Bronchial epithelial cell (primary cell): ENCODE measurements at places on chromosomes 13 and 19.

- no peak for DNase-seq
These were observed 102.1 kb downstream of the VWA8 start for GRCh38 chr13:41858780-41859179.

DNA sequence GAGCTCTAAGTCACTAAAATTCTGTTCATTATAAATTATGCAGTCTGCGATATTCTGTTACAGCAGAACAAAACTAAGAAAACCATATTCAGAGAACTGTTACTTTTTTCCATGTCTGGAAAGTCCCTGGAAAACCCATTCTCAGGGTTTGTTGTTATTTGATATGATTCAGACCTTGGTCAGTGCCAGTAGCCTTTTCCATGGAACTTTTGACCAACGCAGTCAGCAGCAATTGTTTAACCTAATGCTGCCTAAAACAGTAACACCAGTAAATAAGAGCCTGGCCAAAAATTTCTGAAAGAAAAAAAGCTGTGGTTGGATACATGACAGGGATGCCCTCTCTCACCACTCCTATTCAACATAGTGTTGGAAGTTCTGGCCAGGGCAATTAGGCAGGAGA lies 402.7 kb downstream of the TBC1D4 start:
- DNase-seq, result no peak

- no peak for DNase-seq
These were observed 181.7 kb downstream of the UQCRFS1 start for GRCh38 chr19:29031216-29031615.

- DNase-seq, result peak; percentile 10
These were observed 612.6 kb downstream of the DACH1 start for GRCh38 chr13:71254384-71254783.

DNA sequence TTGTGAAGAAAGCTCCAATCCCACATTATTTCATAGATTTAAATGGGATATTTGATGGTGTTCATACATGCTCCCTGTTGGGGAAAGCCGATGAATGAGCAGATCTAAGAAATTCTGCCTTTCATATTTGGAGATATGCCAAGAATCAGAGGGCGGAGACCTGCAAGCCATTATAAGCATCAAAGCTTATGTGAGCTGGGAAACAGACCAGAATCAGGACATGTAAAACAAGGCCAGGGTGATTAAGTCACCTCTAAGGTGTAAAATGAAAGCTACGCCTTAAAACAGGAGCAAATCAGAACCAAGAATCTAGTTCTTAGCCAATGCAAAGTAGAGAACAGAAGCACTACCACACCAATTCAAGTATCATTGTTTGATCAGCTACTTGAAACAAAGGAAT lies 392.4 kb downstream of the DCT start:
- no peak for DNase-seq

DNA sequence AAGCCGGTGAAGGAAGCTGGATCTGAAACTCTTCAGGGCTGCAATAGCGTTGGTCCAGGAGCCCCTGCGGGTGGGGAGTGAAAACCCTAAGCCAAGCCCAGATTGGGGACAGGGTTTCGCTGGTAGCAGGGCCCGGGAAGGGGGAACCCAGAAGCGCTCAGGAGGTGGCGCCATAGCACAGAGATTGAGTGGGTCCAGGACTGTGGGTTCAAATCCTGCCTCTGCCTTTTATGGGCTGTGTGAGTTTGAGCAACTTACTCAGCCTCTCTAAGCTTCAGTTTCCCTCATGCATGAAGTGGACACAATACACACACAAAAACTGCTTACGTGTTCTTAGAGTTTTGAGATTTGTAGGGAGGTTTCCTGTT lies 8.3 kb upstream of the SYCN start:
- DNase-seq, result no peak

DNA sequence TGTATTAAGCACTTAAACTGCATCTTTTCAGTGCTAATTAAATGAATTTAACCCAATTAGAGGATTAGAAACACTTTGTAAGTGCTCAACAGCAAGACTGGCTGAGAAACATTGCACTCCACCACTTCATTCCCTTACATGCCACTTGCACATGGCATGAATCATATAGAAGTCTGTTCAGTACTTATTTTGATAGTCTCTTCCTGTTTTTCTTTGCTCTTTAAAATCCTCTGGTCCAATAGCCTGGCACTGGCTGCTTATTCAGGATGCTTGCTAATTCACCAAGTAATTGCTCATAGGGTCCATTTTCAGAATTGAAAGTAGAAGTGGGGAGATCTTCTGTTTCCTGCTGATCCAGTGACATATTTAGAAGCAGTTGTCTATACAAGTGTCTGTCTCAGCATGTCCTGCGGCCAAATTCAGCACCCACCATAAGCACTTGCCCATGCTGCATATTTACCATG lies 900.1 kb downstream of the PCDH9 start:
- no peak for DNase-seq

- DNase-seq, result no peak
These were observed 19.6 kb upstream of the B3GNT3 start for GRCh38 chr19:17775245-17775927.

GRCh38 chr13:33132644-33133440 lies 116.6 kb downstream of the KL start:
- no peak for DNase-seq

DNA sequence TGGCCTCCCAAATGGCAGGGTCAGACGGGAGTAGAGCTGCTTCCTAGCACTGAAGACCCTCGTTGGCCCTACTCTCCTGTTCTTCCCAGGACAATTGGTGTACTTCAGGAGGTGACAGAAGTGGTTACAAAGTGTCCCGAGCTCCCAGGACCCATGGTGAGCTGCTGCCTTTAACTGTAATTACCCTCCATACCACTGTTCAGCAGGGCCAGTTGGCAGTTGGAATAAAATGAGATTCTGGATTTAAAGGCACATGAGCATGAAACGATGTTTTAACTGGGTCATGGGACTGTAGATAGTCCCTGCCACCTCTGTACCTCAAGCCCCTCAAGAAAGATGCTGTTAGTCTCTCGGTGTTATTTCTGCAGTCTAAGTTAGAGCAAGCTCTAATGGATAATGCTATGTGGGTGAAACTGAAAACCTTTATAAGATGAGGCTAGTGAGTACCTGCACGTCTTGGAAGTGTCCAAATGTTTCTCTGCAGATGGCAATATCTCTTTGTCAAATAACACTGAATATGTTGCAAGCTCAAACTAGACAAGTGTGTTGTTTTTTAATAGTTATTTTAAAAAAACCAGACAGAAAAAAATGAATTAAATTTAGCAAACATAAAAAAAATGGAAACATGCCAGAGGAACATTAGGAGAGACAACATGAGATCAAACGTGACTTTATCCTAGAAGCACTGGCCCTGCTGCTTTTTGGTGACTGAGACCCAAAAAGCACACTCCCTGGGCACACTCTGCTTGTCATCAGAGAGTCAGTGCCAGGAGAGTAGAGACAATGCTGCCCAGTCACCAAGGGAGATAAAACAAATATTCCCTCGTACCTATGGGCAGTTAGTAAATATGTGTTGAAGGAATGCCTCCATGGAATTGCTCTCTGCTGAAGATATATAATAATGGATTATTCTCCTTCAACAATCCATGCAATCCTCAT lies 266.3 kb downstream of the LMO7 start:
- no peak for DNase-seq

DNA sequence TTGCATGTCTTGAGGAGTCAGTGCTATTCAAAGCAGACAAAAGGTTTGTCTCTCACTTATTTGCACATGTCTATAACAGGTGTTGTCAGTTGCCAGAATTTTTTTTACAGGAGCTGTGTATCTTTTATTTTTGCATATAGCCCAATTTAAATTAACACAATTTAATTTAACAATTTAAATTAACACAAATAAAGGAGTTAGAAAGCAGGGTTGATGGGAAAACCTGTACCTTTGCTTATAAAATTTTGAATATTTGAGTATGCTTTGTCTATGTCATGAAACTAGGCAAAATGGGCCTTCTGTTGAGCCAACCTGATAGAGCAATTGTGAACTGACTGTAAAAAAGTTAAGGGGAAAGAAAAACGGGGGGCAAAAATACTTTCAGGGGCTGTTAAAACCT lies 78.0 kb downstream of the MAP4K1 start:
- DNase-seq, result no peak

GRCh38 chr19:29873801-29874575 lies 62.2 kb downstream of the CCNE1 start:
- DNase-seq, result no peak

DNA sequence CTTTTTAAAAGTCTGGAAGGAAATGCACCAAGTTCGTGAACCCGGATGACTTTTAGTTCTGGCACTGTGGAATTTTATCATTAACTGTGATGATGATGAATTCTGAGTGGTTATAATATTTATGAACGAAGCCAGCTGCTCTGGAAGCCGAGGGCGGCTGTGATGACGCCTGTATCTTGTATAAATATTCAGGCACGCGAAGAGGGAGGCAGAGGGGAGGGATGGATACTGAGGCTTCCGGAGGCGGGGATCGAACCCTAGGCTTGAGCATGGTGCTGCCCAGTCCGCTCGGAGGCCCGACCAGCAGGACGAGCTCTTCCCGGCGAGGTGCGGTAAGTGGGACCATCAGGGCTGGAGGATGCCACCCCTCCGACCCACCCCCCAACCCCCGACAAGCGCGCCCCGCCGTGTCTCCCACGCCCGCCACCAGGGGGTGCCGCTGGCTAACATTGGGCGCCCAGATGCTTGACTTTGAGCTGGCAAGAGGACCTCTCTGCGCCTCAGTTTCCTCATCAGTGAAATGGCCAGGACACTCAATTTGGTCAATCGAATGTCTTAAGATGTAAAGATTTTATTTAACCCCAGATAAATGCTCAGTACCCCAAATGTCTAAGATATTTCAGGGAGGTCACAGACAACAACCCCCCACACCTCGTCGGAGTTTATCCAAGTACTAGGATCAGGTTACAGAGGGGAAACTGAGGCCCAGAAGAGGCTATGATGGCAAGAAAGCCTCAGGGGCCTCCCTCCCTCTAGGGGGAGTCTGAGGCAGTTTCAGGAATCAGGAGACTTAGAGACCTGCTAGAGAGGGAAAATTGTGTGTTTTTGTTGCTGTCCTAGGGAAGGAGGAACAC lies 4.5 kb upstream of the RAB3A start:
- no peak for DNase-seq

DNA sequence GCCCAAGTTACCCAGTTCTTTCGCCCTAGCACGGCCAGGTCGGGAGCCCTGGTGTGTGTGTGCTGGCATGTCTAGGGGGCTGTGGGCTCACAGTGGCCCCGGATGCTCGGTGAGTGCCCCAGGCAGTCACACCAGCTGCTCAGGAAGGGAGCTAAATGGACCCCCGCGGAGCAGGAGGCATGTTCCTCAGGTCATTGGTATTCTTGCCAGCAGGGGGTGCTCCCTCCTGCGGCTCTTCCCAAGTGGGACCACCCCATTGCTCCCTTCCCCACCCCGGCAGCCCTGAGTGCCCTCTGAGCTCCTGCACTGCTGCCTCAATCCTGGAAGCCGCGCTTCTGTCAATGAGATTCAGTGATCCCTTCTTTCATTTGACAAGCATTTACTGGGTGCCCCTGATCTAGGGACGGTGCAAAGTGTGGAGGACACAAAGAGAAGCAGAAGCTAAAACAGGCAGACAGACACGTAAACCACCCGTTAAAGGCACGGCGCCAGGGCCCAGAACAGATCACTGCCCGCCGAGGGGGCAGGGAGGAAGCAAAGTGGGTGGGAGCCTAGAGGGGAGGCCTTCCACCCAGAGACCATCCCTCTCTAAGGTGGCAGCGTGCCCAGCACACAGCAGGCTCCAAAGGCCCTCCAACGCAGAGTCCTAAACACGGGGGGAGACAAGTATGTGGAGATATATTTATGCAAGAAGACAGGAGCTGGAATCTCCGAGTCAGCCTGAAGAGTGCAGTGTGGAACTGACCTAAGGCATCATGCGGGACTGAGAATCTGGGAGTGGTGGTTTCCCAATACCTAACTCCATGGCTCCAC lies 5.2 kb upstream of the ADPRHL1 start:
- DNase-seq, result no peak

DNA sequence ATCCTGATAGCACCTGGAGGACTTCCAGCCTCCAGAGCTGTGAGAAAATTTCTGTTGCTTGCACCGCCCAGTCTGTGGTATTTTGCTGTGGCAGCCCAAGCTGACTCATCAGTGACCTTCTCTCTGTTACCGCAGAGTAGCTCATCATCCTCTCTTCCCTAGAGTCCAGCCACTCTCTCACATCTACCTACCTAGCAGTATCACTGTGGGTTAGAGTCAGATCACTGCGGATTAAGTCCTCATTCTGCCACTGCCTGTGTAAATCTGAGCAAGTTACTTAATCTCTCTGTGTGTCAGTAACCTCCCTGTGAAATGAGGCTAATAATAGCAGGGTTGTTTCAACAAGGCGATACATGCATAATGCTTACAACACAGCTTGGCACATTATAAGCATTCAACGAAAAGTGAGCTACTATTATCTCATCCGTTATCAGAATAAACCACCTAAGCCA lies 40.3 kb upstream of the USPL1 start:
- peak; percentile 89 for DNase-seq

DNA sequence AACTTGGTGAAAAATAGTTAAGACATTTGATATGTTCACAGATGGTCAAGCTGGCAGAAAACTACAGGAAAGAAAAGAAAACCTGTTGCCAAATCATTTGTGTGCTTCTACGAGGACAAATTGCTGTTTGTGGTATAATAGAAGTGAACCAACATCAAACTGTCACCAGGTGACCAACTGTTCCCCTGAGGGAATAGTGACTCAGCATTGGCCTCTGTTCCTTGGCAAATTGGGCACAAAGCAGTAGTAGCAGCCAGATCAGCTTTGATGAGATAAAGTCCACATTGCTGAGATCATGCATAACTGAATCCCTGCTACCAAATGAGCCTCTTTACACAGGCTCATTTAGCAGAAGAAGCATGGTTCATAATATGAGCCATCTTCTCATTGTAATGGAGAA lies 103.5 kb downstream of the POSTN start:
- peak; percentile 69 for DNase-seq

GRCh38 chr13:45717349-45717748 lies 15.2 kb downstream of the CBY2 start:
- DNase-seq, result no peak

DNA sequence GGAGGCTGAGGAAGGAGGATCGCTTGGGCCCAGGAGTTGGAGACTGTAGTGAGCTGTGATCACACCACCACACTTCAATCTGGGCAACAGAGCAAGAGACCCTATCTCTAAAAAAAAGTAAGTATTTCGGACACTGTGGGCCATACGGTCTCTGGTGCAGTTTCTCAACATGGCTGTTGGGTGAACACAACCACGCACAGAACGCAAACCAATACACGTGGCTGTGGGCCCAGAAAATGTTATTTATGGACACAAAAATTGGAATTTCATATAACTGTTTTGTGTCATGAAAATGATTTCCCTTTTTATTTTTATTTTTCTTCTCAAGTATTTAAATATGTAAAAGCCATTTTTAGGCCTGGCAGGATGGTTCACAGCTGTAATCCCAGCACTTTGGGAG lies 19.5 kb downstream of the LDLR start:
- DNase-seq, result no peak
